Activated naive CD8-positive, alpha-beta T cell treated with anti-CD3 and anti-CD28 coated beads, Interleukin-2, amount 50 U/mL, for 16 hours (primary cell): ENCODE measurements at places on chromosomes 3 and 15.

DNA sequence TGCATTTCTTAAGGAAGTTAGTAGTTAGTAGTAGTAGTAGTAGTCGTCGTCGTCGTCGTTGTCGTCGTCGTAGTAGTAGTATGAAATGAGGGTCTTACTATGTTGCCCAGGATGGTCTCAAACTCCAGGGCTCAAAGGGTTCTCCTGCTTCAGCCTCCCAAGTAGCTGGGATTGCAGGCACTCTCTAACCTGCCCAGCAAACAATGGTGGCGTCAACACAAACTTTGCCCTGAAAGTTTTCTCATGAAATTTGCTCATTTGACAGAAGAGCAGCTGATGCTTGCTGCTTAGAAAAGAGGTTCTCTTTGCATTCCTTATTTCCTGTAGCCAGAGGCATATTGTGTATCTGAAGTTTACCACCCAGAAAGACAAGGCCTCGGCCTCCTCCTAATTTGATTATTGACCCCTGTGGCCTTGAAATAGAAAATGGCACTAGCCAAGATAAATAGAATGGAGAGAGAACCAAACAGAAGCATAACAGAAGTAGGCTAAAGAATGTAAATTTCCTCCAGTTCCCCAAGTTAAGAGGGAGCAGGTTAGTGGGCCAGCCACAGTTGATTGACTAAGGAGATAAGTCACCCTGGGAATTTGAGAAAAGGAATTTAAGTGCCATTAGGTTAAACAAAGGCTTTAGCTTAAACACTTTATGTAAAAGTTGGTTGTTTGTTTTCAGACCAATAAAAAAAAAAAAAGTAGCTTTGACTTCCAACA lies 166.2 kb upstream of the ROBO2 start:
- no peak for DNase-seq

GRCh38 chr3:117523418-117523817 lies 813.8 kb downstream of the TUSC7 start:
- DNase-seq = no peak

- no peak for DNase-seq
These were observed 157.3 kb upstream of the UBE2E1 start for GRCh38 chr3:23648326-23648995.

DNA sequence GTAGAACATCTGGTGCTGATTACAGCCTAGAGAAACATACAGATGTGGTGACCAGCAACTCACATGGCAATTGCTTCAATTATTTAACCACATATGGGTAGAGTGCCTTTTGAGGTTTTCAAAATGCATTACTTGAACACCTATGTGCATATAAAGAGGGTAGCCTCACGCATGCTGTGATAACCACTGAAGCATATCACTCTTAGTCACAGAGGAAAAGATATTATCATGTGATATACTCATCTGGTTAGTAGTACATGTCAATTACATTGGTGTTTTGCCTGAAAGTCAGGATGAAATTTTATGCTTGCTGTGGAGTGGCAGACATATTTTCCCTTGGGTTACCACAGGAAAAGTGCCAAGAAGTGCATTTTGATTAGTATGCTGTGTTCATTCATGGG lies 459.3 kb upstream of the AGTR1 start:
- no peak for DNase-seq

- no peak for DNase-seq
These were observed 326.8 kb upstream of the ROBO1 start for GRCh38 chr3:80094589-80094988.

GRCh38 chr15:72907733-72908132 lies 124.2 kb upstream of the ADPGK start:
- DNase-seq = no peak

- DNase-seq = no peak
These were observed 11.1 kb upstream of the TMED3 start for GRCh38 chr15:79299841-79300235.

DNA sequence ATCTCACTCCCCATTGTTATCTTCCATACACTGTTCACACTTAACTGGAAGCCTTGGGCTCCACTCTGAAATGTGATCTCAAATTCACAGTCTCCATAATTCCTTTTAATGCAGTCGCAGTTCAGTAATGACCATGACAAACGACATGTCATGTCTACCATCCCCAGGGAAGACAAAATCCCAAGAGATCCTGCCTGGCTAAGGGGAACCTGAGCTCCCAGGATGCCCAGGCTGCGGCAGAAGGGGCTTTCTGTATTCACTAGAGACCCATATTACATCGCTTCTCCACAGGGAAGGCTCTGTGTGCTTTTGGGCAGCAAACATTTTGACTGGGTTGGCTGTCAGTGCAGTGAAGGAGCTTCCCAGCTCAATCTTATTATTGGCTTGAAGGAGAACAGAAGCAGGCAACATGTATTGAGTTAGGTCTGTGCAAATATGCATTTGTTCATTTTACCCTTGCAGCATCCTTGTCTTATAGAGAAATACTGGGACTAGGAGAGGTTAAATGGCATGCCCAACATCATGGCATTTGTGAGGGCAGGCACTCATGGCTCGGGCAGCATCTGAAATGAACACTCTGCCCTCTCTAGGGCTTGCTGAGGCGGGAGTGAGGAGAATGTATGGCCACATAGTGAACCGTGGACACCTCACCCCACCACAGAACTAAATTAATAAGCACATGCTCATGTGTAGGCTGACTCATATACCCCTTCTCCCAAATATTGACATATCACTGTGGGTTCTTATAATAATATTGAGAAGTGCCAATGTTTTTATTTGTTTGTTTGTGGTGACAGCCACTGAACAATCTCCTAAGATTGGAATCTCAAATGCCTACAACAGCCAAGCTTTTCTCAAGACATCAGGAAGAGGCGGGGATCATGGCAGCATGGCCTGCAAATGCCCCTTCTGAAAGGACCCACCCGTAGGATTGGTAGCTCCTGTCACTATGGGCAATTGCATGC lies 141.6 kb upstream of the FOXB1 start:
- no peak for DNase-seq

DNA sequence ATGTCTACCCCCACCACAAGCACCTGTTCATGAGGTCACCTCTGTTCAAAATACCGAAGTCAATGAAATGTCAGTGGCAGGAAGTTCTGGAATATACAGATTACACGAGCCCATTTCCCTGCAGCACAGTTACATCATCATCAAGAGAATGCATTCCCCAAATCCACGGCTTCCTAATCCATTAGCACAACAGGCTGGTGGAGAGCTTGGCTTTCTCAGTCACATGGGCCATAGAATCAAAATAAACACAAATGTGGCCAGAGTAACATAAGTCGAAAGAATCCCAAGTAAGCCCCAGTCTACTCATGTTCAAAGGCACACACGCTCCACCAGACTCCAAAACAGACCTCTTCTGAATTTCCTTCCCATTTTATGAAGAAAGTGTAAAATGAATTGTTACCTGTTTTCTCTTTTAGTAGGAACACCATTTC lies 419.3 kb downstream of the MAGI1 start:
- DNase-seq = no peak

DNA sequence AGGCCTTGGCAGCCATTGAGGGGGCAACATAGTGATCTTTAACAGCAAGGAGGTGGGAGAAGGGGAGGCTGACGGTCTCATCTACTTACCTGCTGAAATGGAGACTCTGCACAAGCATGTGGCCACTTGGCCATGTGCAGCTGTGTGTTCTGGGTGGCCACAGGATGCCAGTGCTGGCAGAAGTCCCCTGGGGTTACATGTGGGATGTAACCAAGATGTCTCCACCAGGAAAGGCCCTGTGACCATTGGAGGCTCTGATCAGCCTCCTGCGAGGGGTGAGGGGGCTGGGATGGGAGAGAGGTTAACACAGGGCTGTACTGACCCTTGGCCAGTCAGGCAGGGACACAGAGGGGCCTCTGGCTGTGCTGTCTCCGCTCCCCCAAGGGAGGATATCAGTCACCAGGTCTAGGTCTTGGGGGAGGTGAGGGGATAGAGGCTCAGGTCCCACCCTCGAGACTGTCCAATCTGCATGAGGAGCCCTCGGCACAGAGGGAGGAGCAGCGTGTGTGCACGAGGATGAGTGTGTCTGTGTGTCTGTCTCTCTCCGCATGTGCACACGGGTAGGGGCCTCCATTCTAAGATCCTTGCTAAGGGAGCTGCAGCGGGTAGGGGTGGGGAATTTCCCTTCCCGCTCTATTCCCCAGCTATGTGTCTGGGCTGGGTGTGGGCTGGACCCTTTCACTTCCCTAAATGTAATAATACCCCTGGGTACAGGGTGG lies 19.5 kb downstream of the PRKCD start:
- DNase-seq = no peak

GRCh38 chr15:80317389-80318182 lies 65.6 kb upstream of the CTXND1 start:
- no peak for DNase-seq

DNA sequence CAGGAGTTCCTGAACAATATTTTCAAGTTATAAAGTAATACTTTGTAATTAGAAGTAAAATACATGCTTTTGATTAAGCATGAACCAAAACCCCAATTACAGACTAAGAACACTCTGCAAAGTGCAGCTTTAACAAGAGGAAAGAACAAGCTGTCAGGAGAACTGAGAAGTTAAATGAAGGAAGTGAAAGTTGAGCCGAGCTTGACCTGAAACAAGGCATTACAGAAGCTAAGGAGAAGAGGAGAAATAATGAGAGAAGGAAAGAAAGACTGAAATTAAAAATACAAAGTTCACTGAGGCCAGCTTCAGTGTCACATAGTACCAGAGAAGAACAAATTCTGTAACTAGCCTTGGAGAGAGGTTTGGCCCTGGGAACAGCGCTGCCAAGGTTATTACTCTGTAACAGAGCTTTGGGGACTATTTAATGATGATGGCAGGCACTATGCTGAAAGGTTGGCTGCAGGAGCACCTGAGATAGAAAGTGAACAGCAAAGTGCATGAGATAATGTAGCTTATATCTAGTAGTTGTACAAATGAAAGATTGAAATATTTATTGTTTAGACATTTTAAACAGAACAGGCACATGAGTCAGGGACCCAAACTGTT lies 241.9 kb upstream of the PEX5L start:
- DNase-seq = no peak

DNA sequence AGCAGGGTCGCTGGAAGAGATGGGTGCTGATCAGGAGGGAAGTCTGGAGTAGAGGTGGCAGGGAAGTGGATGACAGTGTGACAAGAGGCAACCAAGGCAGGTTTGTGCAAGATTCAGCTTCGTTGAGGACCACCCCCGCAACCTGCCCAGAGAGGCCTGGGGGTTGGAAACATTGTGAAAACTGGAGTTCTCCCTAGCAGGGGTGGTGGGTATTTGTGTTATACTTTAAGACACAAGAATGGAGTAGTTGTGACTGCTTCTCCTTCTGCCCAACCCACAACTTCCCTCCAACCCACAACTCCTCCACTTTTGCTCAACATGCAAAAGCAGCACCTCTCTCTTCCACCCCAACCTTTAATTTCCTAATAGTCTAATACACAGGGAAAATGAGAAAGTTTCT lies 8.6 kb upstream of the ARNT2 start:
- DNase-seq = no peak

DNA sequence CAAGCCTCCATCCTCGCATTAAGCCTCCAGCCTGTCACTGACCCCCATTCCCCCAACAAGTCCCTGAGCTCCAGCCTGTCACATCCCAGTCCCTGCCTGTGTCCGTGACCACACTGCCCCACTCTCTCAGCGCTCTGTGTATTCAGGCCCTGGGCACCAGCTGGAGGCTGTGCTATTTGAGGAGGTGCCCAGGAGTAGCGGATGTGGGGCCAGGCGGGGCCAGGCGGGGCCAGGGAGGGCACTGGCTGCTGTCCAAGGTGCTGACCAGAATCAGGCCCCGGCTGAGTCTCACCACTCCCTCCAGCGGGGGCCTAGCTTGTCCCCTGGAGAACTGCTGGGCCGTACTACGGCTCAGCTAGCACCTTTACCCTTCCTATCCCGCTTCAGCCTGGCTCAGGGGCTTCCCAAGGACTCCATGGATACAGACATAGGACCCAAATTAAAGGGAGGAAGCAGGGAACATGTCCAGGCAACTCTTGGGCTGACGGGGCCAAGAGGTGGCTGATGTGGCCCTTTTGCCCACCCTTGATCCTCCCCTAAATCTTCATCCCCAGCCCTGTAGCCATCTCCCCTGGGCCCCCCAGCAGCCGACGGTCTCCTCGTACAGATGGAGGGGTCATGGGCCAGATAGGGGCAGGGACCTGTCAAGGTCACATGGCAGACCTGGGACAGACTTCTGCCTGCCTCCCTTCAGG lies 1.1 kb downstream of the HHATL start:
- DNase-seq = peak; percentile 7

GRCh38 chr15:100256101-100256969 lies 85.4 kb downstream of the ADAMTS17 start:
- DNase-seq = no peak

DNA sequence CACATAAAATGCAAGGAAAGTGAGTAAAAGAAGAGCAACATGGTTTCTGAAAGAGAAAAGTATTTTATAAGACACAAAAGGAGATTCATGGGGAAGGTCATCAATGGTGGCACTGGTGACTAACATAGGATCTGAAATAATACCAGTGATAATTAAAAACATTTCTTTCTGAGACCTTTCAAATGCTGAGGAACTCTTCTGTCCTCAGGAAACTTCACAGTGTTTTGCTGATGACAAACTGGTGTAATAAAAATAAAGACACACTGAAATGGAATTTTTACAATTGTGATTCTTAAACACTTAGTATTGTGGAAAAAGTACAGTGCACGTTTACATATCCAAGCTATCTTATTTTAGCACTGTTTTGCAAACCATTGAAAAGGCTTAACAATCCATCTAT lies 80.4 kb upstream of the ZBTB20 start:
- DNase-seq = no peak

GRCh38 chr15:74138642-74139041 lies 8.3 kb downstream of the ISLR2 start:
- DNase-seq = no peak

DNA sequence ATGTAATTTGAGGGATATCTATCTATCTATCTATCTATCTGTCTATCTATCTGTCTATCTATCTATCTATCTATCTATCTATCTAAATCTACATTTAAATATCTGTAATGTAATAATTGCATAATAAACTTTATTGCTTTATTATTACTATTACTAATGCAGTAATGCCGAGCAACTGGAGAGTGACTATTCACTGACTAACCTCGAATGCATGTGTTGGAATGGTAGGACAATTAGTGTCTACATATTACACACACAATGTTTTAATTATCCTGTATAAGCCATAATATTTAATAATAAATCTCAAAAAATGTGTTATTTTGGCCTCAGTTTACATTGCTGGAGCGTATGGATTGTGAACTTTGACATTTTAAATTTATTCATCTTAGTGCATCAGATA lies 25.2 kb upstream of the CNTN3 start:
- no peak for DNase-seq

- no peak for DNase-seq
These were observed 192.0 kb upstream of the TPRG1 start for GRCh38 chr3:188979669-188980310.

- DNase-seq = no peak
These were observed 611.4 kb upstream of the NAALADL2 start for GRCh38 chr3:174247687-174248152.

DNA sequence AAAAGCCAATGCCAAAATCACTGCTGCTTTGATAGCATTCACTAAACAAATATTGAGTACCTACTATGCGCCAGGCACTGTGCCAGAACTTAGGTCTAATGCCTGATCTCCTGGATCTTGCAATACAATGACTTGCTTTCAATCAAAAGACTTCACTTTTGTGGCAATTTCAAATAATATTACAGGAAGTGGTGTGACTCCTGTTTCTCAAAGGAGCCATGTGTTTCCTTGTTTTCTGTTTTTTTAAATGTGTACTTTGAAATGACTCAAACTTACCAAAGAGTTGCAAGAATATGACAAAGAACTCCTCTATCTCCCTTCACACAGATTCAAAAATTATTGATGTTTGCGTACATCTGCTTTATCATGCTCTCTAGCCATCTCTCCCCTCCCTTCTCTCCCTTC lies 18.3 kb downstream of the OSBPL10 start:
- DNase-seq = no peak

- DNase-seq = no peak
These were observed 736.0 kb upstream of the GRM7 start for GRCh38 chr3:6124875-6125274.
